ENCODE measurements at places on chromosomes 3 and 15.

- DNase-seq: no peak
Observed at GRCh38 chr15:40091861-40092255, 16.8 kb downstream of the BMF start.

- no peak for DNase-seq
Observed at GRCh38 chr3:142894493-142894892, 5.6 kb upstream of the PCOLCE2 start.

- no peak for DNase-seq
Observed at GRCh38 chr15:45660231-45660979, 25.6 kb downstream of the SQOR start.

GRCh38 chr3:39147711-39148434 is 5.5 kb downstream of the CSRNP1 start:
- peak; percentile 44 for DNase-seq

- DNase-seq: no peak
Observed at GRCh38 chr15:85382942-85383341, 2.5 kb downstream of the AKAP13 start.

DNA sequence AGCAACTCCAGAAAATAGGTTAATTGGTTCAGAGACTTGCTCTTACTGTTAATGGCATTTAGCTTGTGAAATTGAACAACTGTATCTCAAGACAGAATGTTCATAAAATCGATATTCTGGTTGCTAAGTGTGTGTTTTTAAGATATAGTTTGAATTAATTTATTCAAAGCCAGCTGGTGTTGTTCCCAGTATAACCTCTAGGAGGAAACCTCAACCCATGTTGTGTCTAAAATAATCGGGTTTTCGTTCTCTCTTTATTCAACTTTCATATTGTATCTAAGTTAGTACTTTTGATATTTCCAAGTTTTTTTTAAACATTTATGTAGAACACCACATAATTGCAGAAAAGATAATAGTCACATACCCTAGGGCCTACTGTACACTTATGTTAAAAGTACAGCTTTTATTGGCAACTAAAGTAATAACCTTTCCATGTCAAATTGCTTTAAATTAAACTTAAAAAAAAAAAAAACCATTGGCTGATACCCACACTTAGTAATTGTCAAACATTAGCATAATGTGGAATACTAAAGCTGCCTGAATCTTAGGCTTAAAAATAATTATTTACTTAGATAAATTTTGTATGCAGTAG is 90.9 kb downstream of the SAMMSON start:
- DNase-seq: no peak

DNA sequence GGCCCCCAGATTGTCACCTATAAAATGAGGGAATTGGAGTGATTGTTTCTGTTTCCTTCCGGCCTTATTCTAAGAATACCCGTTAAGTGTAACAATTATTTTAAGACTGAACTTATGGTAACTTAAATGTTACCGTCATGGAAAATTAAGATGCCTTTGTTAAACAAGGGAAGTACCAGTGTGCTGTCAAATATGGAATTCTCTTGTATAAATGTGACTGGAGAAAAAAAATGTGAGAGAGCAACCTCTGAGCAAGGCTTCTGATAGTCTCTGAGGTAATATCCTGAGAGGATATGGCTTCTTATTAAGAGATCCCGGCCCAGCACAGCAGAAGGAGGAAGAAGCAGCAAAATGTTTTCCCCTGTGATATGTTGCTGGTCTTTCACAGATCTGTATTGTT is 480.7 kb upstream of the ADAMTS9 start:
- no peak for DNase-seq

GRCh38 chr3:162879021-162879562 is 1382.5 kb downstream of the OTOL1 start:
- DNase-seq: no peak

DNA sequence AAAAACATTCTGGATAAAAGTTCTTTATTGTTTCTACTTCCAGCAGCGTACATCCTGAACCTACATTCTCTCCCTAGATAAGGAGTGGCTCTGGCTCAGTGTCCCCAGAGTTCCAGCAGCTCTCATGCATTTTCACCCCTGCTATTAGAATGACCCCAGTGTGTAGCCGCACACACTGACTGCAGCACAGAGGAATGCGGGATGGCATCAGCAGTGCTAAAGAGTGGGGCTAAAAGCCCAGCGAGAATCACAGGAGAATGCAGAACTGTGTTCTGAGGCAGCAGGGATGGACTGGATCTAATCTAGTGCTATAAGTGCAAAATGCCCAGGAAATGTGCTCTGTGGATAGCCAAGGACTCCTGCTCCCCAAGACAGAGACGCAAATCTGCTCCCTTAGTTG is 66.4 kb upstream of the TJP1 start:
- no peak for DNase-seq

DNA sequence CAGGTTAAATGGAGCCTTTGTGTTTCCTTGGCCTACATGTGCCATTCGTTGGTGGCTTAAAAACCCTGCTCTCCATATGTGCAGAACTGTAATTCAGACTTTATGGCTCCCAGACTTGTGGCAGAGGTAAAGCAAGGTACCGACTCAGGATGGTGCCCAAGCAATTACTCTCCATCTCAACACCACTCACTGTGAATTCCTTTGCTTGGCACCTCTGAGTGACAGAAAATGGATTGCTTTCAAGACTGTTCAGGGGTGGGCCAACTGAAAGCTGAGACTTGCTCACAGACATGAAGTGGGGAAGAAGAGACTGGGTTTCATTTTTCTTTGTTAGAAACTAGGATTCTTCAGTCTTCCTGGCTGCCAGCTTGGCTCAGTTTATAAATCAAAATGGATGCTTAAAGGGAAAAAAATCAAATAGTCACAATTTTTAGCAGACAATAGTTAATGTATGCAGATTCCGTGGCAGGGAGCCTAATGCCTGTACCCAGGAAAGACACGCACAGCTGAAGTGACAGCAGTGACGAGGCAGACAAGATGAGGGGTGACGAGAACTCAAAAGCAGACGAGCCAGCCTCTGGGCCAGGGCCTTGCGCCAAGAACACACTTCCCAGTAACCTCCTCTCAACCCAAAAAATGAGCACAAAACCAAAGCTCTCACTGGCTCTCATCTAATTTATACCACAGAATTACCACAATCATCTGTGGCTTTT is 207.9 kb upstream of the SLC2A2 start:
- no peak for DNase-seq

DNA sequence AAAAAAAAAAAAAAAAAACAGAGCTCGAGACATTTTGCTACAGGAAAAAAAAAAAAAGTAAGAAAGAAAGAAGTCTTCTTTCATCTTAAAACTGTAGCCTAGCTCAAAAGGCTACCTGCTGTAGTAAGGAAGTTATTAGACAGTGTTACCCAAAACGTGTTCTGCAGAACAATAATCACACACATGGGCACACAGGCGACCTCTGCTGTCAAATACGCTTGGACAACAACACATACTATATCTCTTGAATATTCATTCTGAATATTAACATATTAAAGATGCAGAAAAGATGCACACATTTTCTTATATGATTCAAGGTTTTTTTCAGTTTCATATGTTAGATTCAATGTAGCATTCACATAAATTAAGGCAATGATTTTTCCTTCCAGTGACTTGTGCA is 215.8 kb downstream of the ROBO1 start:
- DNase-seq: no peak

- no peak for DNase-seq
Observed at GRCh38 chr15:38406436-38406835, 47.5 kb upstream of the FAM98B start.

DNA sequence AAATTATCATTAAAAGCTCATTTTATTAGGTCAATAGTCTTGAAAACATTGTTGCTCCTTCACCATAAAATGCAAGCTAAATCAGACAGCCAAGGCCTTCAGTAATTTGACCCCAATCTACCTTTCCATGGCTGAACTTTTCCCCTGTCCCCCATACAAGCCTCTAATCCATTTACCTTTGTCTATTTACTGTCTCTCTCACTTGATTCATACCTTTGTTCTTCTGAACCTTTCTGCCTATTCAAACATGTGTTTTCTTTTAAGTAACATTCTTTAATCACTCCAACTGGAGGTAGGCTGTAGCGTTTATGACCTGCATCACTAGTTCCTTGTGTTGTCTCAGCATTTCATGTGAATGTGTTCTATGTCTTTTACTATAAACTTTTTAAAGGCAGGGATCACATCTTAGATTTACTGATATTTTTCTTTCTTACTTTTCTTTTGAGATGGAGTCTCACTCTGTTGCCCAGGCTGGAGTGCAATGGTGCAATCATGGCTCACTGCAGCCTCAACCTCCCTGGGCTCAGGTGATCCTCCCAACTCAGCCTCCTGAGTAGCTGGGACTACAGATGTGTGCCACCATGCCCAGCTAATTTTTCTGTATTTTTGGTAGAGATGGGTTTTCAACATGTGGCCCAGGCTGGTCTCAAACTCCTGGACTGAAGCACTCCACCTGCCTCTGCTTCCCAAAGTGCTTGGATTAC is 5.2 kb upstream of the NANOGP8 start:
- no peak for DNase-seq

DNA sequence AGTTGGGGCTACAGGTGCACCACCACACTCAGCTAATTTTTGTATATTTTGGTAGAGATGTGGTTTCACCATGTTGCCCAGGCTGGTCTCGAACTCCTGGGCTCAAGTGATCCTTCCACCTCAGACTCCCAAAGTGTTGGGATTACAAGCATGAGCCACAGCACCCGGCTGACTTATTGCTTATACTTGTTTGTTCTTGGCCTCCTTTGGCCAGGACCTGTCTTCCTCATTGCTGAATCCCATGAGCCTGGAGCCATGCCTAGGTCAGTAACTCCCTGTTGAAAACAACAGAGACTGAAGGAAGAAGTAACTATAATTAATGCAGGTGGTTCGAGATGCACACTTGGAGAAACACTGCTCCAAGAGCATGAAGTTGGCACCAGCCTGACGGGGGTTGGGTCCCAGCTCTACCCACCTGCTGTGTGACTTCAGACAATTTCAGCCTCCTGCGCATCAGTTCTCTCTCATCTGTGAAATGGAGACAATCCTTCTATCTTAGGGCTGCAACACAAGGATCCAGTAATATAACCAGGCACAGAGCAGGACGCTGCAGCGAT is 38.9 kb downstream of the CPN2 start:
- no peak for DNase-seq

DNA sequence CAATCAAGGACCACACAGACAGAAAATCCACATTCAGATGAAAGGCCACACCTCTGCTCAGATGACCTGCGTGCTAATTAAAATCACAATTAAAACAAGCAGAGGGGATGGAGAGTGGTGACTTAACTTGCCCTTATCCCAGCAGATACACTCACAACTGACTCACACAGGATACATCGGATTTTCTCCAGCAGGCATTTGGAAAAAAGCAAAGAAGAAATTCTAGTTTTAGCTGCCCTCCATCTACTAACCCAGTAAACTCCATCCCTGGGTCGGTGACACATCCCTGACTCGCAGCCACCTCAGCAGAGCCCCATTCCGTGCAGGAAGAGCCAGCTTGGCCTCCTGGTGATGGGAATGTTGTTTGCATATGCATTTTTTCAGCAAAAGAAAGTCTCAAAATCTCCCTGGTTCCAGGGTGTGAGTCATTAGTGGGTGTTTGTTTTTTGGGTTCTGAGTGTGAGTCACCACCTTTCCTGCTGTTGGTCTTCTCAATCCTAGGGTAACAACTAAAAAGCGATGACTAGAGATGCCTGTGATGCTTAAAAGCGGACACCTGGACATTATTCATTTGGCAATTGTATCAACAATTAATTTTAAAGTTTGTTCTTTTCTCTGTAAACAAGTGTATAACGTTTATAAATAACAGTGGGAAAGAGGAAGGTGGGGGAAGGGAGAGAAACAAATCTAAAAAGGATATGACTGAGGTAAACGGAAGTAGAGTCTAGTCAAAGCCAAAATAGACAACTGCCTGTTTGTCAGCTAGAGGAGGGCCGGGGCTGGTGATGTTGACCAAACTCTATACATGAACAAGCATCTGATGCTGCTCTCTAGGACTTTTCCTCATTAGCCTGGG is 49.8 kb upstream of the SLC4A7 start:
- DNase-seq: no peak

- DNase-seq: no peak
Observed at GRCh38 chr3:128919988-128920387, 40.6 kb downstream of the ACAD9 start.

- no peak for DNase-seq
Observed at GRCh38 chr3:188491276-188491687, 337.3 kb downstream of the LPP start.

GRCh38 chr15:85770096-85771041 is 24.4 kb downstream of the KLHL25 start:
- DNase-seq: no peak

DNA sequence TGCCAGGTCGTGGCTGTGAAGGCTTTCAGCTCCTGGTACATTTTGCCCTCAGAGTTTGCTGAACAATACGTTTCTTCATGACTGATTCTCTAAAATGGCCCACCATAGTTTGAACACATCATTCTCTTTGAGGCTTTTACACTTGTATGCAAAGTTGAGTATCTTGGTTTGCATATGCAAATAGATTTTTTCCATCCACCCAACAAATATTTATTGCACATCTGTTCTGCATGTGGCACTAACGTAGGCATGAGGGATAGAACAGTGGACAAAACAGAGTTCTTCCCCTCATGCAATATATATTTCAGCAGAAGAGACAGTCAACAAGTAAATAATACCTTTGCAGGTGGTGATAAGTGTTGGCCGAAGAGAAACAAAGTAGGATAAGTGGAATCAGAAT is 55.2 kb downstream of the KAT2B start:
- DNase-seq: no peak

DNA sequence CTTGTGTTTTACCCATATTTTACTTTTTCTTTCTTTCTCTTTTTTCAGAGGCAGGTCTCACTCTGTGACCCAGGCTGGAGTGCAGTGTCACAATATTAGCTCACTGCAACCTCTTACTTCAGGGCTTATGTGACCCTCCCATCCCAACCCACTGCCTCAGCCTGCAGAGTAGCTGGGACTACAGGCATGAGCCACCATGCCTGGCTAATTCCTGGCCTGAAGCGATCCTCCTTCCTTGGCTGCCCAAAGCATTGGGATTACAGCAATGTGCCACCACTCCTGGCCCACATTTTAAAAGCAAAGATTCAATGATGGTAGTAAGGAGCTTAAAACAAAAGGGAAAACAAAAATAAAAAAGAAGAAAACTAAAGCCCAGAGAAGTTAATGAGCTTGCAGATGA is 11.1 kb upstream of the CDV3 start:
- no peak for DNase-seq

DNA sequence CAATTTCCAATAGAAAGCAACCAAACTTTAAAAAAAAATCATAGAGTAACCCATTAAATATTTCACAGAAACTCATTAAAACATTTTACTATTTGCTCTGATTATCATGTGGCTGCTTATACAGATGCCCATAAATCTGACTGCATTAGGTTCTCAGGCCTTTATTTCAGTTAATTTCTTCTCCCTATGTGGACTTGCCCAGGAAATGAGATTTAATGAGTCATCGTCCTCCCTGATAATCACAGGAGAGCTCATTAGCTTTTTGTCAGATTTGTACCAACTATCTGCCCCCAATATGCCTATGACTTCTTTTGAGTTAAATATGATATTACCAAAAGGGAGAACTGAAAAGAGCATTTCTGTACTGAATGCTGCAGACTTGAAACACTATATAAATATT is 168.0 kb downstream of the FOXB1 start:
- DNase-seq: no peak

Data from activated naive CD8-positive, alpha-beta T cell treated with anti-CD3 and anti-CD28 coated beads for 36 hours (primary cell).